ENCODE measurements at places on chromosomes 7 and 10.
A peak's percentile ranks its signal among the peaks of the same experiment; 100 is the strongest.

GRCh38 chr7:23346316-23346715 lies 47.2 kb downstream of the MALSU1 start:
- DNase-seq: no peak

DNA sequence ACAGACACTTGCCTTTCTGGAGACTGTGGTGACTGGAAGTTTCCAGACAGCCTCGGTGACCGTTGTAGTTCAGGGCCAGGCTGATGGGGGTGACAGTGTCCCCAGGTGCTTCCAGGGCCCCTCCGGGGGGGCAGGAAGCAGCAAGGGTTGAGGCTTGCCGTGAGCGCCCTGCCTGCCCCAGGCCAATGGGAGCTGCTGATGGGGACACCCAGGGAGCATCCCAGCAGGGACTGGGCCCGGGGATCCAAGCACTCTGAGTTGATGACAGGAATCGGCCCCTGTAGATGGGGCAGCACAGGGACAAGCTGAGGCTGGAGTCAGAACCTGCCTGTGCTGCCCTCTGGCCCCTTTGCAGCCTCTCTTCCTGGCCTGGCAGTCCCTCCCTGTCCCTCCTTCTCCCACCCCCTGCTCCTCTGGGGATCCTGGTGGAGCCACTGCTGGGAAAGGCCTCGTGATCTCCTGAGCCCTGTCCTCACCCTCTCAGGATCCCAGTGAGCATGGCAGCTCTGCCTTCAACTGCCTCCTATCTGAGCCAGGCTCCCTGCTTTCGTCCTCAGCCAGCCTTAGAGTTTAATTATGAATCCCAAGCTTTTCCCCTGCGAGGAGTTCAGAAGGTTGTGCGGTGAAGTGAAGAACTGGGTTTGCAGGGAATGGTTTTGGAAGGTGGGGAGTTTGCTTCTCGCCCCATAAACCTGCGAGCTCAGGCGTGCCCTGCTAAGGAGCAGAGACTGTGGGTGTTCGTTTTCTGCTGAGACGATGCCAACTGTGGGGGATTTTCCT lies 84.7 kb downstream of the ADCY1 start:
- no peak for DNase-seq

DNA sequence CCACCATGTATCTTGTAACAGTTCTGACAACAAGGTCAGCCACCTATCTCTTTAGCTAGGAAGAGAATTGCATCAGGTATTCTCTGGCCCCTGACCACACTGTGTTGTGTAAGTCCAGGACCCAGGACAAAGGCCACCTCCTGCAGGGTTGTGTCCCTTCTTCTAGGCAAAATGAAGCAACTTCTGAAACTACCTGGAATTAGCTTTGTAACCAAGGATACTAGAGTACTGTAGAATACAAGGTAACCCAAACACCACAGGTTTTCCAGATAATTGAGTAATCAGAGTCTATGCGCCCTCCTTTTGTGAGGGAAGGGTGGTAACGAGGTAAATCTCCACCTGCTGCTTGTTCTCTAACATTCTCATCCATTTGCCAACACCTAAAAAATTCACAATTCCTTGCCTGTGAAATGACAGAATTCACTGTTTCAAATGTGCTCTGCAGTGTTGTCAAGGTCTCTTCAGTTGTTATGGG lies 51.7 kb downstream of the SGMS1 start:
- DNase-seq: no peak

- DNase-seq: no peak
Observed at GRCh38 chr10:7667262-7668141, 736 bp upstream of the ITIH5 start.

DNA sequence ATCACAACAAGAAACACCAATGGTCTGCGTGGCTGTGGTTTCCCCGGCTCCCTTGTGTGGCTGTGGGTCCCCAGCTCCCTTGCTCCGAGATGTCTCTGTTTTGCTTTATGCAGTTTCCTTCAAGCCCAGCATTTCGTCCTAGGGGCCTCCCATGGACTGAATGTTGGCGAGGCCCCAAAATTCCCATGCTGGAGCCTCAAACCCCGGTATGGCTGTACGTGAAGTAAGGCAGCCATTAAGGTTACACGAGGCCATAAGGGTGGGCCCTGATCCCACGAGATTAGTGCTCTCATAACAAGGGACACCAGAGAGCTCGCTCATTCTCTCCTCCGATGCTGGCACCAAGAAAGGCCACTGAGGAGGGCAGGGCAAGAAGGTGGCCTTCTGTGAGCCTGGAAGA lies 44.6 kb downstream of the INSIG1 start:
- DNase-seq: no peak

DNA sequence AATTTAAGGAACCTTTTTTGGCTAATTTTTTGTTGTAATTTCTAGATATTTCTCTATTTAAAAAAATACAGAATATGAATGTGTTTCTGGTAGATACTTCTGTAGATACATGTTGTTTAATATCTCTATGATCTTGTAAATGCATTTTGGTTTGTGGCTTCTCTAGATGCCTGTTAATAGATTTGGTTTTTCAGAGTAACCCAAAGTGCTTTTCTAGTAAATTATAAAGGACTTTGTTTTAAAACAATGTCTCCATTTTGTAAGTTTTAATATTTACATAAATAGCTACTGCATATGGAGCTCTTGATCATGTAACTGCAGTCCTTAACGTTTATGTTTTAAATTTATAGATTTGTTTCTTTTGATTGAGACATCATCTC lies 88.5 kb downstream of the MDFIC start:
- no peak for DNase-seq

GRCh38 chr10:102281102-102281487 lies 35.8 kb downstream of the GBF1 start:
- no peak for DNase-seq

DNA sequence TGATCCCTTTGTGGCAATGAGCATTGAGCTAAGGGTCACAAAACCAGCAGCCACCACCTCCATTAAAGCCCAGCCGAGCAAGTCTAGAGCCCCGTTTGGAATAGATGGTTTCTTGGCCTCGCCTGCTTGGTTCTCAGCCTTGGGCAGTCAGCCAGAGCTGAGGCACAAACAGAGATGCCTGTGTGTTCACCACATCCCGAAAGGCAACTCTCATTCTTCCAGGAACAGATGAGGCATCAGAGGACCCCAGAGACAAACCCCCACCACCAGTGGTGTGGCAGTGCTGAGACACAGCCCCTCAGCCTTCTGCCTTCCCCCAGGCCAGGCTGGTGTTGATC lies 203.3 kb upstream of the ZMIZ1 start:
- no peak for DNase-seq

DNA sequence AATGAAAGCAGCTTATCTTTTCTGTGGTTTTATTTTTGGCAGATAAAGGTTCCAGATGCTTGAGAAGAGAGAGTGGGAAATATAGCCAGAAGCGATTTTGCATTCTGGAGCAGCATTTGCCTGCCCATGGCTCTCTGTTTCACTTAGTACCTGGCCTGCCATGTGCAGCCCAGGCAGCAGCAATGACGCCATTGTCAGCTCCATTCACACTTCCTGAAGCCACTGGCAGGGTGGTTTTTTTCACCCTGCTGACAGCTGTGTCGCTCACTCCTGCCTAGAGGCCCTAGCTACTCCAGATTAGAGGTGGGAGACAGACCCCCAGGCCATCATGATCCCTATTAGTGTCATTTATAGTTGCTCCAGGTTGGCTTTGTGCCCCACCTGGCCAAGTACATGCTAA lies 30.1 kb upstream of the NEUROD6 start:
- DNase-seq: no peak

DNA sequence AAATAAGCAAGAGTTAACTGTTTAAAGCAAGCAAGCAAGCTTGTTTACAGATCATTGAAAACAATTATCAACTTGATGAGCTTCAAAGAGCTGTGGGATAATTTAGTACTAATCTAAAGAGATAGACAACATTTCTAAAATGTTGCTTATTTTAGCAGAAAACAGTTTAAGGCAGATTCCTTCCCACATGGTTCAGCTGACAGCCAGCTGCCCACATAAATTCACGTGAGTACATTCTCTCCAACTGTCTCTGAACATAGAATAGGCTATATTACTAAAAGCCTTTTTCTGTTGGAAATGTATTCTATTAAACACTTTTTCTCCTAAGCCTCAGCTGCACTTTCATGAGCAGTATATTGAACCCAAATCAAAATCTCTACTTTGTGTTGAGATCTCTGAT lies 174.1 kb downstream of the LRRN3 start:
- DNase-seq: no peak

DNA sequence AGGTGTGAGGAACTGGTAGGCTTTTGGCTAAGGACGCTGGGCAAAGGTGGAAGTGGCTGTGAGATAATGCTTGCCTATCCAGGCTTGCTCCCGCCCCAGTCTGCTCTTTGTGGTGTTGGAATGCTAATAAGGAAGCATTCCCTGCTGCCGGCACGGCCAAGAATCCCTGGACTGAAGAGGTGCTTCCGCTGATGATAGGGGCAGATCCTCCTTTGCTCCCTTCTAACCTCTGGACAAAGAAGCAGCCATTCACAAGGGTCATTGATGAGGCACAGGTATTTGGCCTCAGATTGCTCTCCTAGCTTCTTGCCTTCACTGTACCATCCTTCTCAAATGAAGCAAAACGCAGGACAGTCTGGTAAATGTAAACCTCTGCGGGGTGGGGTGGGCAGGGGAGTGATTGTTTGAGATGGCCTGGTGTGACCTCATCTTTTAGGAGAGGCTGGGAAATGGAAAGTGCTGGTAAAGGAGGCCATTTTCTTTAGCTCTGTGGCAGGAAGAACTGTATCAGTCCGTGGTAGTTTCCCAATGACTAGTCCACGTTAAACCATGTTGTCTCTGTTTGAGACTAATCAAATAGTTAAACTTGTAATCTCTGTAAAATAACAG lies 1.7 kb downstream of the PGAM1 start:
- no peak for DNase-seq

GRCh38 chr7:128071376-128071775 lies 40.1 kb upstream of the LRRC4 start:
- no peak for DNase-seq

- DNase-seq: no peak
Observed at GRCh38 chr7:150337179-150337578, 4.2 kb downstream of the RARRES2 start.

DNA sequence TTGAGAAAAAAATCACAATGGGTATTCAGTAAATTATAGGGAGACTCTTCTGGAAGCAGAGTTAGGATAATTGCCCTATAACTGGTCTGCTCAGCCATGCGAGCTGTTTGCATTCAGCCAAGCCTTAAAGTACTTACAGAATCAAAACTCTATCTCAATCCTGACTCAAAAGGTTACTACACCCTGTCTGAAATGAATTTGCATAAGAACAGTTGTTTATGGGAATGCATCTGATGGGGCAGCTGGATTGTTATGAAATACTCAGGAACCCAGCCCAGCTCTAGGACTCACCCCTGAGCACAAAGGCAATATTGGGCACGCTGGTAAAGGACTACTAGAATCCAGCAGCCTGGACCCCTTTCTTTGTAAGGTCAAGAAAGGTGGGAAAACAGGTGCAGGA lies 38.8 kb downstream of the AKR1B15 start:
- no peak for DNase-seq

GRCh38 chr10:15321431-15322341 lies 49.4 kb downstream of the FAM171A1 start:
- peak; percentile 35 for DNase-seq

- no peak for DNase-seq
Observed at GRCh38 chr10:83199374-83199773, 939.9 kb upstream of the GHITM start.

- no peak for DNase-seq
Observed at GRCh38 chr10:69268761-69269416, 9.4 kb upstream of the HK1 start.

- peak; percentile 39 for DNase-seq
Observed at GRCh38 chr7:2805213-2805944, 38.7 kb downstream of the GNA12 start.

GRCh38 chr7:11341285-11341944 lies 367.7 kb downstream of the PHF14 start:
- DNase-seq: no peak

DNA sequence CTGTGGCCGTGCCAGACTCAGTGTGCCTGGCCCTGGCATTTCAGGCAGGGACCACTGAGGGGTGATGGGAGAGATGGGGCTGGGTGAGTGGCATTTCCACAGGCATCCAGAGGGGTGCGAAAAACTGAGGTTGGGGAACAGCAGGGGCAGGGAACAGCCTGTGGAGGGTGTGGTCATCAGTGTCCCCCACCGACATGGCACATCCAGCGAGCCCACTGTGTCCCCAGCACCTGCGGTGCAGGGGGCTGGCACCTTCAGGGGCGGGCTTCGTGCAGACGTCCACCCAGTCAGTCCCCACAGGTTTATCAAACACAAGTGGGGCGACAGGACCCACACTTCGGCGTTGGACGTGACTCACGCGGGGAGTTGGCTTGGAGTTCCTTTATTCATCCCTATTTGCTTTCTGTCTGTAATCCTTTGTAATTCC lies 14.8 kb downstream of the CUX1 start:
- no peak for DNase-seq

GRCh38 chr10:35442592-35442991 lies 106.3 kb downstream of the CCNY start:
- DNase-seq: no peak

GRCh38 chr7:100477871-100478267 lies 1.1 kb downstream of the TSC22D4 start:
- no peak for DNase-seq

DNA sequence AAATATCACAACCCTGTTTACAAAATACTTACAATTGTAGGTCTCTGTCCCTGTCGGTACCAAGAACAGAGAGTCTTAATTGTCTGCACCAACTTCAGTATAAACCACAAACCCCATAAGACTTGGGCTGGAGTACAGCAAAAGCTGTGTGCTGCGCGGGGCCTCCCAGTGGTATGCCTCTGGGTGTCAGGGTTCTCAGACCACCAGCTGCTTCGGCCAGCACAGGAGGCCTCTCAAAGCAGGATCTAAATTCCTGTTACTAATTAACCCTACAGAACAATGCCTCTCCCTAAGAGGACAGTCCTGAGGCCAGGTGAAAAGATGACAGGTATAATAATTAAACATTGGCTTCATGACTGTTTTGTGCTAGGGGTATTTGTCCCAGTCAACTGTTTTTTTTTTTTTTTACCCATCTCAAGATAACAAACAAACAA lies 957 bp upstream of the SVIL start:
- no peak for DNase-seq

DNA sequence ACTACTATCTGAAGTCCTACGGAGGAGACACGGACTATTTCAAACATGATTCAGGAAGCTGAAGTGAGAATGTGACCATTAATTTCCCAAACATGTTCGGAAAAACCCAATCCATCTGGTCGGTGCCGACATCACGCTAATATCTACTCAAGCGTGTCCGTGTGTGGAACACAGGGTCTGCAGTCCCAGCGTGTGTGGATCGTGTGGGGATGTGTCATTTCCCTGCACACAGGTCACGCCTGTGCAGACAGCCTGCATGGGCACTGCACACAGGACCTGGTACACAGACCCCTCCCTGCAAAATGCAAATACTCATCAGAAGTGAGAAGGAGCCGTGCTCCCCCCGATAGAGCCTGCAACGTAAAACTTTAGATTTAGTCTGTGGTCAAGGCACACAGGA lies 57.8 kb downstream of the CARD11 start:
- DNase-seq: no peak

- DNase-seq: no peak
Observed at GRCh38 chr7:35556515-35557471, 138.1 kb downstream of the HERPUD2 start.

GRCh38 chr10:62424026-62424425 lies 49.9 kb downstream of the ZNF365 start:
- no peak for DNase-seq

- peak; percentile 1 for DNase-seq
Observed at GRCh38 chr7:17854261-17855047, 85.8 kb downstream of the SNX13 start.

Data from hepatic stellate cell (primary cell).